ENCODE measurements at places on chromosomes 4 and X. TPM values are rescaled to one million over a fixed set of nuclear protein-coding genes. Genes with fewer than 3 reads are reported as not detected.

Gene SLC9A7
- total RNA-seq: 9.8 TPM

Gene HPRT1
- 4.0 TPM for total RNA-seq

Gene PRIMPOL
- total RNA-seq: 9.0 TPM

Gene XPNPEP2
- total RNA-seq: not detected

Gene ANAPC4
- total RNA-seq: 24.9 TPM

Gene RAB9B
- total RNA-seq: 0.34 TPM

Gene TKTL2
- total RNA-seq: not detected

DNA sequence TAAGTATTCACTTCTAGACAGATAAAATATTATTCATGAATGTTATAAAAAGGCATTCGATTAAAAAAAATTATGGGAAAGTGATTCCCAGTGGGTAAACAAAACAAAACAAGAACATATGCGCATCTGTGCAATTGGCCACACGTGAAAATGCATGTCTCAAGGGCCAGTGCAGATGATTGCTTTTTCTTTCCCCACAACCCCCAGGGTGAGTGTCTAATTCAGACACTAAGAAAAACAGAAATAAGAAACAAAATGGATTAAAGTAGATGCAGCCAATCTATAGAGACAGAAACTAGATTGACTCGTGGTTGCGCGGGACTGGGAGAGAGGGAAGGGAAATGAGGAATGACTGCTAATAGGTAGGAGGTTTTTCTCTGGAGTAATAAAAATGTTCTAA lies 49.5 kb downstream of the GPM6A start:
- no peak for DNase-seq

DNA sequence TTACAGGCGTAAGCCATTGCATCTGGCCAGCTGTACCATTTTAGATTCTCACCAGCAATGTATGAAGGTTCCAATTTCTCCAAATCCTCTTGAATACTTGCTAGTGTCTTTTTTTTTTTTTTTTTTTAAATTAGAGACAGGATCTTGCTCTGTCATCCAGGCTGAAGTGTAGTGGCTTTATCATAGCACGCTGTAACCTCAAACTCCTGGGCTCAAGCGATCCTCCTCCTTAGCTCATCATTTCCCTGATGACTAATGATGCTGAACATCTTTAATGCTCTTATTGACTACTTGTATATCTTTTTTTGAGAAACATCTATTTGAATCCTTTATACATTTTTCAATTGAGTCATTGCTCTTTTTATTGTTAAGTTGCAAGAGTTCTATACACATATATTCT lies 40.3 kb downstream of the HDAC8 start:
- DNase-seq: no peak

- no peak for DNase-seq
Measured at GRCh38 chr4:124682384-124682783, 30.1 kb downstream of the ANKRD50 start.

DNA sequence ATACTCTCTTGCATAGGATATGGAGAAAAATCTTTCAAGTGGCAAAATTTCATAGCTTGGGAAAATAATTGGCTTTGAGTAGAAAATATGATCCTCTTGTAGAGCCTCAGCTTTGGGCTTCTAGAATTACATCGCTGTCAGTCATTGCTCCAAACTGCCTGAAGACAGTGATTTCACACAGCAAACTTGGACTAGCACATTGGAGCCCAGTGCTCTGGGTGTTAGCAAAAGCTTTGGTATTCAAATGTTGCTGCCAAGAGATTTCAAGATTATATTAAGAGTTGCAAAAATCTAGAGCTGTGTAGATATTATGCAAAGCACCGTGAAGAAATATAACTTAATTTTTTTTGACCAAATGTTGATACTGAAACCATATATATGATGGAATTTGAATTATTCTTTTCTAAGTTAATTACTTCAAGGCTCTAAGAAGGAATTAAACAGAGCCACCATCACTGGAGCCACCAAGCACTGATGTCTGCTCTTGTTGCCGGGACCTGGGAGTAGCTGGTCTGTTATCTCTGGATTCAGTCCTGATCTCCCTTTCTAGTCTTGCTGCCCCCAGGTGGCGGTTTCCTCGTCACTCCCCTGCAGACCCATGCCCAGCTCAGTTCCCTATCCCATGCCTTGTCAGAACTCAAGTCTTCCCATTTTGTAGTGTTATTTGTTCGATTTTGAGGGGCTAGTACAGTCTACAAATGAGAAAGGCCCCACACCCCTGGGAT lies 260.7 kb upstream of the SFRP2 start:
- no peak for DNase-seq

GRCh38 chr4:150318971-150319370 lies 240.7 kb downstream of the DCLK2 start:
- no peak for DNase-seq

DNA sequence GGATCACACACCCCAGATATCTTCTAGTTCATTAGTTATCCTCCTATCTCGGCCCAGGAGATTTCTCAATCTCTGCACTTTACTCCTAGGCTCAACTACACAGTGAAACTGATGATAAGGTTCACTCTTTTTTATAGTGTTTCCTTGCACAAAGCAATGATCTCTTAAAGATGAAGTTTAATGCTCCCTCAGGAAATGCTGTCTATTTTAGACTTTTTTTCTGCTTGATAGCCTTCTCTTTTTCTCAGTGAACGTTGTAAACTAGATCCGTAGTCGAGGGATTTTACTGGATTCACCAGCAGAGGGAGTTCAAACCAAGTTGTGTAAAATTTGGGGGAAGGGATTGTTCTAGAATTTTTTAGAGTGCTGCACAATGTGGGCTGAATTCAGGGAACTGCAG lies 269.6 kb downstream of the GBA3 start:
- no peak for DNase-seq

DNA sequence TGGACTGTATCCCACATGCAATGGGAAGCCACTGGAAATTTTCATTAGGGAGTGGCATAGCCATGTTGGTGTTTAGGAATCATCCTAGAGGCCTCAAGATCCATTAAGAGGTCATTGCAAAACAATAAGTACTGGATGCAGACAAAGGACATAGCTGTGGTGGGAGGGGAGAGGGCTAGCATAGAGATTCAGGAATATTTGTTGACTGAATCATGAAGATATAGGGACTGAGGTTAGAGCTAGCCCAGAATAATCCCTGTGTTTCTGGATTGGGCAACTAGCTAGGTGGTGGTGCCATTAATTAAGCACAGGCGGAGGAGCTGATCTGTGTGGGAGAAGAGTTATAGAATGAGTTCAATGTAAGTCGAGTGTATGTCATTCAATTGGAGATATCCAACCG lies 135.0 kb downstream of the RAB28 start:
- no peak for DNase-seq

GRCh38 chr4:25234390-25235370 lies 847 bp downstream of the PI4K2B start:
- DNase-seq: no peak

- no peak for DNase-seq
Measured at GRCh38 chrX:96140796-96141195, 543.8 kb upstream of the DIAPH2 start.
